Lung (tissue), 17 donors: ENCODE measurements at places on chromosomes 1 and 21. TPM values are rescaled to one million over a fixed set of nuclear protein-coding genes. Genes with fewer than 3 reads are reported as not detected.

The MPZ gene
- 3.6 TPM for total RNA-seq

The ZNF670 gene
- total RNA-seq: 3.3 TPM

The TNFRSF9 gene
- 0.65 TPM for total RNA-seq

DNA sequence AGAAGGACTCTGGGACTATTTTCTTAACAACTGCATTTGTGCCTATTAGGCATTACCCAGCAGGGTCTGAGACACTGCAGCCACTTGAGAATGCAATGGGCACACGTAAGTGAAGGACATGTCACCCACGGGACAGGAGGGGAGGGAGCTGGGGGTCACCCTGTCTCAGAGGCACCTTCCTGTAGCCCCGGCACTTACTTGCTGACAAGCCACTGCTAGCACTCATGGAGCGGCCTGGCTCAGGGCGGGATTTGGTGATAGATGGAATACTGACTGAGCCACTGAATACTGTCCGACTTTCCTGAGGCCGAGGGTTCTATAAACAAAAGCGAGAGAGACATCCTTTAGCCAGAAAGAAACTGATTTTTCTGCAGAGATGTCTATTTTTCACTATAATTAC lies 64.7 kb downstream of the COQ8A start:
- no peak for DNase-seq
- H3K36me3 ChIP-seq: peaks cover 6% of the 10 kb centered on the region
- H3K4me1 ChIP-seq: no peaks in the 10 kb centered on the region

DNA sequence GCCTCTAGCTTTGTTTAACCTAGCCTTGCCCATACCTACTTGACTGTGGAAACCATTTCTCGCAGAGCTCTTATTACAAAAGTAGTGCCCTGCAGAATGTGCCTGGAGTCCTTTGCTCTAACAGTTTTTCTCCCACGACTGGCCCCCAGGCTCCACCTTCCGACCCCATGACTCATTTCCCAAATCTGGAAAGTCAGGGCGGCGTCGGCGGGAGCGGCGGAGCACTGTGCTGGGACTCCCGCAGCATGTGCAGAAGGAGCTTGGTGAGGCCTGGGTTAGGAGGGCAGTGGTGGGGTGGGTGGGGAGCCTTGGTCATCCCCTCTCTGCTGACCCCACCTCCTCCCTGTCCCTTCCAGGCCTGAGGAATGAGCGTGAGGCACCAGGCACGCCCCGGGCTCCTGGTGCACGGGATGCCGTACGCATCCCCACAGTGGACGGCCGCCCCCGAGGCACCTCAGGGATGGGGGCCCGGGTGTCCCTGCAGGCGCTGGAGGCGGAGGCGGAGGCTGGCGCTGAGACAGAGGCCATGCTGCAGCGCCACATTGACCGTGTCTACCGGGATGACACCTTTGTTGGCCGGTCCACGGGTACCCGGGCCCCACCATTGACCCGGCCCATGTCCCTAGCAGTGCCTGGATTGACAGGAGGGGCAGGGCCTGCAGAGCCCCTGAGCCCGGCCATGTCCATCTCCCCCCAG lies 47.5 kb downstream of the YARS1 start:
- no peak overlapping the region for H3K27ac ChIP-seq
- no peak for DNase-seq
- no peaks in the 10 kb centered on the region for H3K36me3 ChIP-seq
- no peak overlapping the region for H3K4me3 ChIP-seq
- H3K27me3 ChIP-seq: no peaks in the 10 kb centered on the region
- H3K4me1 ChIP-seq: peaks cover 37% of the 10 kb centered on the region

GRCh38 chr1:77978969-77979876 lies at the start of gene FUBP1:
Gene FUBP1 (minus strand): TSS chr1:77979072. CDS start chr1:77979004, 68 bp downstream.
- no peaks in the 10 kb centered on the region for H3K27me3 ChIP-seq
- peaks cover 3% of the 10 kb centered on the region for H3K4me1 ChIP-seq
- peak within 1 kb of the TSS; percentile 96 for H3K4me3 ChIP-seq
- DNase-seq: peak; percentile 100
- H3K27ac ChIP-seq: peak within 1 kb of the TSS; percentile 100
- H3K36me3 ChIP-seq: peaks cover 12% of the 10 kb centered on the region

DNA sequence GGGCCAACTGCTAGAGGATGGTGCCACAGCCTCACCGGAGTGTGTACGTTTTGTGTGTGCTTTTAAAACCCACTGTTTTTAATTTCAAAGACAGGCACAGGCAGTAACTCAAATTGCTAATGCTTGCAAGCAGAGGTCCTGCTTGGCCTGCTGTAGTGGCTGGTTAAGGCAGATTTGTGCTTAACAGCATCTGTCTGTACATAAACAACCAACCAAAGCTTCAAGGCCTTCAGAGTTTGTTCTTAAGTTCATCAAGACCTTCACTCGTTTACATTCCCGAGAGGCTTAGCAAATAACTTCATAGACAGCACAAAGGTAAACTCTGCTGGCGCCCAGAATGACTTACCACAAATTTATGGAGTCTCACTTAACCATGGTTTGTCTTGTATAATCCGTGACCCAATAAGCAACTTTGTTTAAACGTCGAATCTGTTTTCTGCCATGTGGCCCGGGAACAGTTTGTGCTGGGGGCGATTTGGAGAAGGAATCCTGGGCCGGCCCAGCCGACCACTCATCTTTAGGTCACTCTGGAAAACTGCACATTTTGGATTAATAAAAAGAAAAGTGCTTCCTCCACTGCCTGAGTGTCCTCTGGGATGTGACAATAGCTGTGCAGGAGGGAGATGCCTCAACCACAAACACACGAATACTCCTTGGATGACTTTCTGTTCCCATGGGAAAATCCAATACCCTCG lies 58.1 kb downstream of the CAPZB start:
- H3K4me3 ChIP-seq: no peak overlapping the region
- H3K36me3 ChIP-seq: peaks cover 4% of the 10 kb centered on the region
- H3K27ac ChIP-seq: peak overlapping the region; percentile 2
- DNase-seq: peak; percentile 55
- peaks cover 40% of the 10 kb centered on the region for H3K4me1 ChIP-seq
- no peaks in the 10 kb centered on the region for H3K27me3 ChIP-seq

DNA sequence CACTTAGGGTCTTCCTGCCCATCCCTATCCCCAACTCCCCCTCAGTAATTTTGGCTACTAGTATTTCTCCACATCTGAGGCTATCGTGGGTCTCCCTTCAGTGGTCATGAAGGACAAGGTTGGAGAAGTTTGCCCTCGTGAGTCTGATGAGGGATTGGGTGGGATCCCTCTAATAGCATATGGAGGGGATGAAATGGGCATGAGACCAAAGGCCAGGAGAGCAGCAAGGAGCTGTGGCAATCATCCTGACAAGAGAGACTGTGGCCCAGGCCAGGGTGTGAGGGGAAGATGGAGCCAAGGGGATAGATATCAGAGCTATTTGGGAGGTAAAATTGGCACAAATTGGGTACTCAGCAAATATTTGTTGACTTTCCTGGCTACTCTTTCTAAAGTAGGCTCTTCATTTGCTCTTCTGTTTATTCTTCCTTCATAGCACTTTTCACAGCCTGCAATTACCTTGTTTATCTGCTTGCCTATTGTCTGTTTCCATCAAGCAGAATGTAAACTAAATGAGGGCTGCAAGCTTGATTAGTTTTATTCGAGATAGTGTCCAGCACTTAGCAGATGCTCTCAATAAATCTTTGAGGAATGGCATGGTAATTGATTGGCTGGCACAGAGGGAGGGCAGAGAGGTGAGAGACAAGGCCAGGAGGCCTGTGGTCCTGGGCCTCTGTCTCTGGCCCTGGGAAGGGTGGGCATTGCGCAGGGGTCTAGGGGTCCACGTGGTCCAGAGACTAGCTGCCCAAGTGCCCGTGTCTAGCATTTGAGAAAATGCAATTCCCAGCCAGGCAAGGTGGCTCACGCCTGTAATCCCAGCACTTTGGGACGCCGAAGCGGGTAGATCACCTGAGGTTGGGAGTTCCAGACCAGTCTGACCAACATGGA lies 1.5 kb upstream of the PLK3 start:
- peaks cover 13% of the 10 kb centered on the region for H3K36me3 ChIP-seq
- DNase-seq: no peak
- H3K27ac ChIP-seq: peak overlapping the region; percentile 29
- H3K4me1 ChIP-seq: peaks cover 5% of the 10 kb centered on the region
- H3K4me3 ChIP-seq: no peak overlapping the region

GRCh38 chr1:39727221-39727931 lies 11.3 kb upstream of the PPIE start:
- H3K27ac ChIP-seq: no peak overlapping the region
- no peak overlapping the region for H3K4me3 ChIP-seq
- DNase-seq: no peak
- H3K36me3 ChIP-seq: no peaks in the 10 kb centered on the region
- peaks cover 34% of the 10 kb centered on the region for H3K27me3 ChIP-seq

DNA sequence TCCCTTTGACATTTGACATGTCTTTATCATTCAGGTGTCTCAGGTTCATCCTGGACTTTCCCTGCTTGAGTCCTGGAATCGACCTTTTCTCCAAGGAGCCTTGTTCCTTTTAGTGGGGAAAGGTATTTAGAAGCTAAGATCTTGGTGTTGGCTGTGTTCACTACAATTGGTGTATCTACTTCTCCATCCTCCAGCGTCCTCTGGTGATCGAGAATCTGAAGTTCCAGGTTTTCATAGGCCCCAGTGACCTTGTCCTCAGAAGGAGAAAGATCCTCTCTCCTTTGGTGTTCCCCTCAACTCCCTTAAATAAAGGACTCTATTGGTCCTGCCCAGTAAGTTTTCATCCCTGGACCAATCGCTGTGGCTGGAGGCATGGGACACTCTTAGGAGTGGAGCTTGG lies 22.1 kb downstream of the MROH7 start:
- no peak overlapping the region for H3K27ac ChIP-seq
- H3K4me3 ChIP-seq: no peak overlapping the region
- H3K27me3 ChIP-seq: no peaks in the 10 kb centered on the region
- no peaks in the 10 kb centered on the region for H3K4me1 ChIP-seq
- no peaks in the 10 kb centered on the region for H3K36me3 ChIP-seq
